Posterior cingulate gyrus (tissue), 11 donors: ENCODE measurements at places on chromosomes 2 and 18.

DNA sequence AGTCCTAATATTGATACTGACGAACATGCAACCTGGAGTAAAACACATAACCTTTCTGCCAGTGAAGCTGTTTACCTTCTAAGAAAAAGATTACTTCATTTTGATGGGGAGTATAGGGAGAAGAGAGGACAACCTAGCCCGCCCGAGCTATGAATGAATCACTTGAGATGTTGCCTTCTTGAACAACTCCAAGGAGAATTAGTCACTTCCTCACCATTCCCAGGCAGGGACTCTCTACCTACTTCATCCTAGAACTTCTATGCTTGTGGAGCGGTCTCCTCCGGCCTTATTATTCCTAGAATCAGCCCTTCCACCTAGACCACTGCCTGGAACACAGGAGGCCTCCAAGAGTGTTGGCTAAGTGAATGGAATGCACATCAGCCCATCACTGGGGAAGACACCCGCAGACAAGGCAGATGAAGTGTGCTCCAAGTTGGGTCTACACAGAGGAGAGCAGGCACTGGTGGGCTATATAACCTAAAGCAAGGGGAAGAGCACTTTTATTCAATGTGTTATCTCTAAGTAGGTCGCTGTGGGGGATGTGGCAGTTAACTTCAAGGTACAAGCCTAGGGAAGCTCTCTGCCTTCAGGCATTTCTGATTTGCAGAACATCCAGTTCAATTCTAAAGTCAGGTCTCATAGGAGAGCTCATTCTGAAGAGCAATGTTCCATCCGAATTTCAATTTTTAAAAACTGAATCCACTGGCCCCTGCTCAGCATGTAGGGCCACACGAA, 57.4 kb downstream of the STK39 start:
- DNase-seq = no peak

DNA sequence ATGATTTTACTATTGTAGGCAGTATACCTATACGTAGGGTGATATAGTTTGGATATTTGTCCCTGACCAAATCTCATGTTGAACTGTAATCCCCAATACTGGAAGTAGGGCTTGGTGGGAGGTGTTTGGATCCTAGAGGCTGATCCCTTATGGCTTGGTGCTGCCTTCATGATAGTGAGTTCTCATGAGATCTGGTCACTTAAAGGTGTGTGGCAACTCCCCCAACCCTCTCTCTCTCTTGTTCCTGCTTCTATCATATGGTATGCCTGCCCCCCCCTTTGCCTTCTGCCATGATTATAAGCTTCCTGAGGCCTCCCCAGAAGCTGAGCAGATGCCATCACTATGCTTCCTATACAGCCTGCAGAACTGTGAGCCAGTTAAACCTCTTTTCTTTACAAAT, 1.7 kb upstream of the SERPINB10 start:
- no peak for DNase-seq

GRCh38 chr2:197873293-197873701, 68.9 kb downstream of the PLCL1 start:
- DNase-seq = peak; percentile 47

- DNase-seq = no peak
Observed at GRCh38 chr2:173667415-173667814, 297.8 kb downstream of the SP3 start.

- no peak for DNase-seq
Observed at GRCh38 chr2:24088821-24089359, 4.3 kb upstream of the TP53I3 start.

DNA sequence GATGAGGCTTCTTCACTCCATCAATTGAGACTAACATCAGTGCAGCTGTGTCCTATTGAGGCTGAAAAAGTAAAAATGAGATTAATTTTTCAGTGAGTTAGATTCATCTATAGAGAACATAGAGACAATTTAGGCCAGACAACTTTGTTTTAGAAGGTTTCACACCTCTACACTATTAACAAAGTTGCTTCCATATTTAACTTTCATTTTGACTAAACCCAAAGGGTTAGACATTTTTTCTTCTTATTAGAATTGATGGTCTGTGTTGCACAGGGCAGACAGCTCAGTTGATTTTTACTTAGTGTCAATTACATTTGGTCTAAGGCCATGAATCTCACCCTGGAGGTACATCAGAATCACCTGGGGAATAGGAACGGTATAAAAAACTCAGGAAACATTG, 130.2 kb upstream of the NXPH2 start:
- no peak for DNase-seq
